ENCODE measurements at places on chromosomes 6 and 20.
A peak's percentile ranks its signal among the peaks of the same experiment; 100 is the strongest.

DNA sequence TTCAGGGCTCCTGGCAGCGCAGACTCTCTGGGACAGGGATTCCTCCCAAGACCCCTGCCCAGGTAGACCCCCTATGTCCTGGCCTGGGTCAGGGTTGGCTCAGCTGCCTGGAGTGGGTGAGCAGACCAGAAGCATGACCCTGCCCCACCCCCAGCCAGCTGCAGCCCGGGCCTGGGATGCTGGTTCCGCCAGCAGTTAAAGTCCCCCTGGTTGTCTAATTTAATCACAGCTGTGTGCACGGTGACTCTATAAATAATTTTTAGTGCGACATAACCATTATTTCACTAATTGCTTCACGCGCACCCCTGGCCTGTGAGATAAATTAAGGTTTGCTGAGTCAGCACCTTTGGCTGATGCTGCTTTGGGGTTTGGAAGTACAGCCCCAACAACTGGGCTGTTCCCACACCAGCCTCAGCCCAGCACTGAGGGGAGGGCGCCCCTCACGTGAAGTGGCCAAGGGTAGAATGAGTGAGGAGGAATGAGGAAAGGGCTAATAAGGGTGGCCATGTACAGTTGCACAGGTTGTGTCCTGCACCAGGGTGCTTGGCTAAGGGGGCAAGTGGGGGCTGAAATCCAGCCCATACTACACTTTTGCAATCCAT, 26.1 kb upstream of the CDH22 start:
- DNase-seq = no peak

DNA sequence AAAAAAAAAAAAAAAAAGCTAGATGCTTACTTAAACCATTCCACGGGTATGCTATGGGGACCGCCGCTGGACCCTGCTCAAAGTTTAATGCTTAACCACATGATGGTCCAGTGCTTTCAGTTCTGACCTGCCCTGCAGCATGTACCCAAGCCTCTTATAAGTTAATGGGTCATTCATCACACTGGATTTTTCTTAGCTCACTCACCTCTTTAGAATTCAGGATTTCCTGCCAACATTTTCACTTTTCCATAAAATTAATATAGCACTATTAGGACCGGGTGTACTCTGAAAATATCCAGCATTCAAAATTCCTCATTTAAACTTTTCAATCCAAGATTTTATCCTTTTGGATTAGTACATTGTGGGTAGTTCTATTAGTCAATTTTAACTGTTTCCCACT, 140.8 kb downstream of the ALDH8A1 start:
- DNase-seq = no peak

DNA sequence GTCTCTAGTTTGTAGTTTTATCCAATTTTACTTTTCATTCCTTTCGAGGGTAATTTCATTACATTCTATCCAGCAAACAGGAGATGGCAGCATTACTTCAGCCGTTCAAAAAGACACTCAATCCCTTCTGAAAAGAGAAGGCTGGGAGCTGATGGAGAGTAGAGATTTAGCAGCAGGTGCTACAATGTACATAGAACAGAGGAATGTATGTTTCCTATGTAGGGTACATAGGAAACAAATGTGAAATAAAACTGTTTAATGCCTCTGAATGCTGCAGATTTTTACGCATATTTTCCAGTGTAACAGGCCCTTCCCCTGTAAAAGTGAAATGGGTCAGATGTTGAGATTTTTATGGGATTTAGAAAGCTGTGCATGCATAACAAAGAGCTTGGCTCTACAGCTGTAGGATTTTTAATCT, 16.0 kb downstream of the RPS12 start:
- no peak for DNase-seq

GRCh38 chr6:15356179-15356578, 110.3 kb downstream of the JARID2 start:
- no peak for DNase-seq

GRCh38 chr6:111918825-111919224, 45.6 kb upstream of the FYN start:
- DNase-seq = no peak

GRCh38 chr20:910132-910869, 5.8 kb downstream of the ANGPT4 start:
- DNase-seq = no peak

GRCh38 chr6:126147291-126147815, 161.0 kb downstream of the TRMT11 start:
- DNase-seq = no peak

GRCh38 chr6:106273087-106273486, 52.5 kb downstream of the ATG5 start:
- no peak for DNase-seq

DNA sequence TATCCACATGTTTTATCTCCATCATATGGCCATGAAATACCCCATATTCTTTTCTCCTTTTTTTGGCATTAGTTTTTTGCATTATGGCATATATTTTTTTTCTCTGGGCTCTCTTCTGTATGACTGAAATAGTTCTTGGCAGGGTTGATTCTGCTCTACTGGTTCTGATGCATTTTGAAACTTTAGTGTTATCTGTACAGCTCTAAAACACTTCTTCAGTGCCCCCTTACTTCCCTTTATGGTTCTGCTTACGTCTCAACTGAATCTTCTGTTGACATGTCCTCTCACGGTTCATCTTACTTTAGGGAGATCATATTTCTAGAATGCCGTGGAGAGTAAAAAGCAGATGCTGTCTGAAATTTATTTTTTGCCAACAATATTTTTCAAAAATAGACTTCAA, 23.2 kb upstream of the TXNDC5 start:
- DNase-seq = no peak

GRCh38 chr6:147201885-147202515, 2.2 kb upstream of the STXBP5 start:
- DNase-seq = peak; percentile 46

- DNase-seq = no peak
Observed at GRCh38 chr20:62498874-62499273, 23.1 kb upstream of the GATA5 start.

DNA sequence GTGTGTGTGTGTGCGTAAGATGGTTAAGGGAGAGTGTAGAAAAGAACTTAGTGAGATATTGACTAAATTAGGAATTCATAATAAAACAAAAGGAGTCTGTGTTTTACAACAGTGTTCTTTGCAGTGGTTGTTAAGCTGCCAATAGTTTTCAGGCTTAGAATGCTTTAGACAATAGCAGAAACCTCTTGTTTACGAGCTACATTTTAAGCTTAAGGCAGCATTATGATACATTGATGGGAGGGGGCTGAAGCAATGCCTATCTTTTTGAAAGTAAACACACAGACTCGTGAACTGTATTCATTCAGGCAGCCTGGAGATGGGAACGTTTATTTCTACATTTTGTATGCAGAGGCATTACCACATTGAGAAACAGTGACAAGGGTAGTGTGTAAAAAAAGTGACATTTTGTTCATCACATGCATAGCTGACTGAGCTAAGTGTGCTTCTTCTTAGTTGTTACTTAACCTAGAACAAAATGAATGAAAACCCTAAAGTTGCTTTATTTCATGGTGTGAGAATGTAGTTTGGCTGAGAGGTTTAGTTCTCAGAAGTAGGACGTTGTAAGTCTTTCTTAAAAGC, 21.2 kb downstream of the CLVS2 start:
- DNase-seq = no peak
